Psoas muscle (tissue), 8 donors: ENCODE measurements at places on chromosomes 1 and 21. TPM values are rescaled to one million over a fixed set of nuclear protein-coding genes. Genes with fewer than 3 reads are reported as not detected.
A peak's percentile ranks its signal among the peaks of the same experiment; 100 is the strongest.

- H3K4me1 ChIP-seq = no peaks in the 10 kb centered on the region
- H3K27ac ChIP-seq = no peak overlapping the region
- no peak for DNase-seq
- no peaks in the 10 kb centered on the region for H3K27me3 ChIP-seq
- H3K36me3 ChIP-seq = no peaks in the 10 kb centered on the region
Measured at GRCh38 chr1:69929308-69930057, 275.9 kb downstream of the LRRC40 start.

Gene ANKRD45
- total RNA-seq = not detected

- H3K27ac ChIP-seq = no peak overlapping the region
- no peaks in the 10 kb centered on the region for H3K36me3 ChIP-seq
- no peaks in the 10 kb centered on the region for H3K27me3 ChIP-seq
- no peaks in the 10 kb centered on the region for H3K4me1 ChIP-seq
Measured at GRCh38 chr1:30550365-30551220, 172.8 kb downstream of the MATN1 start.

Gene DNASE2B
- 3.1 TPM for total RNA-seq

- H3K27me3 ChIP-seq = no peaks in the 10 kb centered on the region
- H3K4me1 ChIP-seq = peaks cover 40% of the 10 kb centered on the region
- H3K4me3 ChIP-seq = peak overlapping the region; percentile 71
Measured at GRCh38 chr1:2228694-2229036, 546 bp downstream of the SKI start.

- no peaks in the 10 kb centered on the region for H3K27me3 ChIP-seq
- no peak for DNase-seq
- H3K36me3 ChIP-seq = peaks cover 3% of the 10 kb centered on the region
- H3K27ac ChIP-seq = no peak overlapping the region
Measured at GRCh38 chr1:158095737-158096335, 84.9 kb upstream of the CD1D start.

Gene EVA1C
- 10.7 TPM for total RNA-seq

DNA sequence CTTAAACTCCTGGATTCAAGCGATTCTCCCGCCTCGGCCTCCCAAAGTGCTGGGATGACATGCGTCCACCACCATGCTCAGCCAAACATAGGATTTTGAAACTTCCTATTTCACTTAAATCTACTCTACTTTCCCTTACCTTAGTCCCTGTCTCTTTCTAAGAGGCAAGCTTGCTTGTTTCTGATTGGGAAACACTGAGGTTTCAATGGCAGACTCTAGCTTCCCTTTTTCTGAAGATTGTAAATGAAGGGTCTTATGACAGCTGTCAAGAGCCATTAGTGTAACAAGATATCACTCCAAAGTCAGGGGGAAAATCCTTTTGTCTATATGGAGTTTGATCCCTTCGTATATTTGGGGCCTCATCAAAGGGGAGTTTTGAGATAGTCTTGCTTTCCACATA lies 23.5 kb upstream of the LMO4 start:
- no peaks in the 10 kb centered on the region for H3K27me3 ChIP-seq
- H3K36me3 ChIP-seq = no peaks in the 10 kb centered on the region
- H3K4me1 ChIP-seq = no peaks in the 10 kb centered on the region
- no peak for DNase-seq

DNA sequence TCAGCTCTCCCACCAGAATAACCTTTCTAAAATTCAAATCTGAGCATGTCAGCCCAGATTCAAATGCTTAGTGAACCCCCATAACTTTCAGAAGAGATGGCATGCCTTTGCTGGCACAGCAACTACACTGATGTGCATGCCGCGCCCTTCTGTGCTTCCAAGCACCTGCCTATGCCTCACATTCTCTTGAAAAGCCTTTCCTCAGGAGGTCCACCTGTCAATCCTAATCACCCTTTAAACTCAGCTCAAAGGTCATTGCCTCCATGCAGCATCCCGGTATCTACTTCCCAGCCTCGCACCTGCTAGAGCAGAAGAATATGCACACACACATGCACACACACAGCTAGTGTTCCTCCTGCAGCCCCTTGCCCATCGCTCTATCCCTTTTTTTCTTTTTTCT lies 5.2 kb upstream of the S100A2 start:
- H3K36me3 ChIP-seq = no peaks in the 10 kb centered on the region
- DNase-seq = no peak
- H3K27me3 ChIP-seq = no peaks in the 10 kb centered on the region
- no peak overlapping the region for H3K27ac ChIP-seq
- H3K4me1 ChIP-seq = peaks cover 39% of the 10 kb centered on the region

- H3K36me3 ChIP-seq = no peaks in the 10 kb centered on the region
- DNase-seq = no peak
- no peak overlapping the region for H3K4me3 ChIP-seq
- H3K4me1 ChIP-seq = no peaks in the 10 kb centered on the region
Measured at GRCh38 chr1:240310226-240310925, 218.7 kb downstream of the FMN2 start.

DNA sequence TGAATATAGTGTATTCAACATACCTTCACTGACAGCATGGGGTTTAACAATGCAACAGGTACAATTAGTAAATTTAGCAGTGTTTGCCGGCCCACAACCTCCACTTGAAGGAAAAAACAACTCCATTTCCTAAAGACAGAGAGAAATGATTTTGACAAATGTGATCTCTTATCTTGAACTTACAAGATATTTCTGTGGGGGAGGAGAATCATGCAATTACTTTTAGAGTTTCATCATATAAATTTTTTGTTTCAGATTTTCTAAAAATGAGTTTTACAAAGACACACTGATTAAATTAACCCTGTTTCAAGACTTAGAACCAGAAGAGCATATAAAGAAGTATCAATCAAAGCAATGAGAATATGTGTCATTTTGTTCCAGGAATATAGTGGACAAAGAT lies 80.3 kb downstream of the NME7 start:
- no peak overlapping the region for H3K27ac ChIP-seq
- H3K27me3 ChIP-seq = no peaks in the 10 kb centered on the region
- no peak overlapping the region for H3K4me3 ChIP-seq
- DNase-seq = no peak

Gene KISS1
- total RNA-seq = not detected

DNA sequence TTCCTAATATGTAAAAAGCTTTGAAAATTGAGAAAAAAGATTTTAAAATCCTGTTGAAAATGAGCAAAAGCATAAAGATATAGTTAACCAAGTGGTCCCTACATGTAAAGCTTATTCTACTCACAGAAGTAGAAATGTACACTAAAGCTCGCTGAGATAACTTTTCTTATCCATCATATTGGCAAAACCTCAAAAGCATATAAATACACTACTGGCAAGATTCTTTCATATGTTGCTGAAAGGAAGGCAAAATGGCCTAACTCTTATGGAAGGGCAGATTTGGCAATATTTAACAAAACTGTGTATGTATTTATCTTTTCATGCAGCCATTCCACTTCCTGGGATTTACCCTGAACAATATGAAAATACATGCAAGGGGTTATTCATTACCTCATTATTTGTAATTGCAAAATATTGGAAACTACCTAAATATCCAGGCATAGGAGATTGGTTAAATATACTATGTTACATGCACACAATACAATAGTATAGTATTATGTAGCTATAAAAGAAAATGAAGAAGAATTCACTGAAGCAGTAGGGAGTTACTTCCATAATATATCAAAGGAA lies 43.2 kb upstream of the LYPLAL1 start:
- H3K4me1 ChIP-seq = peaks cover 11% of the 10 kb centered on the region
- H3K4me3 ChIP-seq = no peak overlapping the region
- DNase-seq = no peak
- no peaks in the 10 kb centered on the region for H3K27me3 ChIP-seq
- H3K36me3 ChIP-seq = no peaks in the 10 kb centered on the region

Gene SUSD4
- total RNA-seq = 0.15 TPM

DNA sequence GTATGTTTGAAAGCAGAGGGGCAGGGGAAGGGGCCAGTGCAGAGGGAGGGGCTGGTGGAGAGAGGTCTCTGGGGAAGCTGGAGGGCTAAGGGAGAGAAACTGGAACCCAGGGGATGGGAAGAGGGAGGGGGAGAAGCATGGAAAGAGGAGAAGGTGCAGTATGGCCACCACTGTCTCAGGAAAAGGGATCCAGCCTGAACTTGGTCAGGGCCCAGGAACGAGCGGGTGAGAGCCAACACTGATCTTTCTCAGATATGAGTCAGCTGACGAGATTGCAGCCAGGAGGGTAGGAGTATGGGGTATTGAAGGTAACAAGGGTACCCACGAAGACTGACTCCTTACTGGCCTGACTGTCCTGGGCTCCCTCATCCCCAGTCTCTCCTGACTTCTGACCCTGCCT lies 18.0 kb downstream of the TIE1 start:
- no peaks in the 10 kb centered on the region for H3K36me3 ChIP-seq
- no peaks in the 10 kb centered on the region for H3K27me3 ChIP-seq
- H3K4me1 ChIP-seq = no peaks in the 10 kb centered on the region
- H3K4me3 ChIP-seq = no peak overlapping the region
- DNase-seq = no peak
- H3K27ac ChIP-seq = no peak overlapping the region

Gene EPHB2
- 2.1 TPM for total RNA-seq

DNA sequence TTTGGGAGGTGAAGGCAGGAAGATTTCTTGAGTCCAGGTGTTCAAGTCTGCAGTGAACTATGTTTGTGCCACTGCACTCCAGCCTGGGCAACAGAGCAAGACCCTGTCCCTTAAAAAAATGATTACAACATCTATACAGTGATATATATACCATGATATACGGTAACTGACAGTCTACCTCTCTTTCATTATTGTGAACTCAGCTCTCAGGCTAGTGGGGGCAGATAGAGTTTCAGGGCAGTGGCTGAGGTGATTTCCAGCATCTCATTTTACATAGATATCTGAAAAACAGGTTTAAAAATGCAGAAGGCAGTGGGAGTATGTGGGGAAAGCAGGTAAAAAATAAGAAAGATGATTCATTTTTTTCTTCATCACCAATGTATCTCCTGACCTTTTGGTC lies 8.1 kb upstream of the NTNG1 start:
- no peak for DNase-seq
- H3K4me1 ChIP-seq = no peaks in the 10 kb centered on the region
- H3K27me3 ChIP-seq = peaks cover 11% of the 10 kb centered on the region

Gene GOLPH3L
- total RNA-seq = 12.0 TPM

DNA sequence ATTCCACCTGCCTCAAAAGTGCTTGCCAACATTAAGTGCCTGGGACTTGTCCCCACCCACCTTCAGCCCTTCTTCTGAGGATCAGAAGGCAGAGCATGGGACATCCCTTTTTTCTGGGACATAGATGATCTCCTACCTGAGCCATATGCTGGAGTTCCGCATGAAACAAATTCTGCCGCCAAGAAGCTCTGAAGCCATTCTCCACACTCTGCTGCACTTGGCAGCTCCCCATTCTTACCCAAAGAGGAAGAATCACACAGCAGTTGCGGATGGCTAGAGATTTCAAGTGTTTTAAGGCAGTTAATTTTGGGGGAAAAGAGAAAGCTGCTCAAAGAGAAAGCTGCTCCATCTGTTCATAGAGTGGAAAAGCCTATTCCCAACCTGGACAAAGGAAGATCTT lies 197.3 kb upstream of the COA6 start:
- no peaks in the 10 kb centered on the region for H3K27me3 ChIP-seq
- no peak overlapping the region for H3K4me3 ChIP-seq
- H3K4me1 ChIP-seq = no peaks in the 10 kb centered on the region
- no peak for DNase-seq

DNA sequence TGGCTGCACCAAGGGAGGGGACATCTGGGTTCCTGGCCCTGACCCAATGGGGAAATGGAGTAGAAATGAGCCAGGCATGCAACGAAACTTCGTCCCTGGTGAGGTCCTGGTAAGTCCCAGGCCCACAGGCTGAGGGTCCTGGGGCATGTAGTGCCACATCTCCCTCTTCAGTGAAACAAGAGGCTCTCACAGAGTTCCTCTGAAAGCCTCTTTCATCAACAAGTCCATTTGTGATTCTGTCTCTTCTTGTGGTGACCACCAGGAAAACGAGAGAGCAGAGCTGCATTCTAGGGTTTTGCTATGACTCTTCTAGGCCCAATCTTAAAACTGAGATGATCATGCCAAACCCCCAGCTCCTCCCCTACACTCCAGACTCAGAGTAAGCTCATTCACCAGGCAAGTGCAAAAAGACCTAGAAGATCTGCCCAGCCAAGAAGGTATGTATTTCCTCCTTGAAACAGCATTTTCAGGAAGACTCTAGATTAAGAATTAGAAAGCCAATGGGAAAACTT lies 24.3 kb upstream of the RNF220 start:
- H3K4me1 ChIP-seq = no peaks in the 10 kb centered on the region
- H3K4me3 ChIP-seq = no peak overlapping the region
- no peak for DNase-seq
- no peaks in the 10 kb centered on the region for H3K27me3 ChIP-seq
- H3K27ac ChIP-seq = no peak overlapping the region
- no peaks in the 10 kb centered on the region for H3K36me3 ChIP-seq

DNA sequence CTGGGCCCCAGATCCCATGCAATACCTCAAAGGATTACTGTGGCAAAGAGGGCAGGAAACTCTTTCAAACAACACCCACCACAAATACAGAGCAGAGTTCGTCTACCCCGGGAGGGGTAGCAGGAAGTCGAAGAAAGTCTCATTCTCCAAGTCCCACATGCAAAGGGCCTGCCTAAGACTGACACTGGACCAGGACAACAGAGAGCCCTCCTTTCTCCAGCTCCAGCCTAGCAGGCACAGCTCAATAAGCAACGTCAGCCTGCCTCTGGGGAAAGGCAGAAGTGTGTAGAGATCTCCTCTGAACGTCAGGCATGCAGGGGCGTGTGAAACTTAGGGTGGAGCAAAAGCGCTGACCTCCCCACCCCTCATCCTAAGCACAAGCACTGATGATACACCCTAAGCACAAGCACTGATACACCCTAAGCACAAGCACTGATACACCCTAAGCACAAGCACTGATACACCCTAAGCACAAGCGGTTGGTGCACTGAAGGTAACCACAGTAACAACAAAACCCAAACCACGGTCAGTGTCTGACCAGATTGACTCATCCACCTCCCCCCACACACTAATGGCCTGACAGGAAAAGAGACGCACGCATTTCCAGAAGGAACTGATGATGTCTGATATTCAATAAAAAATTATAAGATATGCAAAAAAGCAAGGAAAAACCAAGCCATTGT lies 1.3 kb downstream of the KRTAP12-3 start:
- H3K27me3 ChIP-seq = peaks cover 2% of the 10 kb centered on the region
- H3K4me3 ChIP-seq = no peak overlapping the region
- H3K27ac ChIP-seq = no peak overlapping the region
- H3K4me1 ChIP-seq = no peaks in the 10 kb centered on the region
- H3K36me3 ChIP-seq = no peaks in the 10 kb centered on the region

GRCh38 chr1:64077281-64077940 lies 126.0 kb upstream of the UBE2U start:
- no peak for DNase-seq
- H3K27me3 ChIP-seq = no peaks in the 10 kb centered on the region
- H3K4me3 ChIP-seq = no peak overlapping the region

Gene TMCO2
- not detected for total RNA-seq

GRCh38 chr21:14988760-14989159 lies 76.0 kb downstream of the NRIP1 start:
- no peaks in the 10 kb centered on the region for H3K36me3 ChIP-seq
- no peaks in the 10 kb centered on the region for H3K27me3 ChIP-seq
- no peak overlapping the region for H3K4me3 ChIP-seq
- H3K27ac ChIP-seq = no peak overlapping the region

- H3K36me3 ChIP-seq = no peaks in the 10 kb centered on the region
- DNase-seq = no peak
- H3K27me3 ChIP-seq = no peaks in the 10 kb centered on the region
- no peak overlapping the region for H3K4me3 ChIP-seq
Measured at GRCh38 chr1:85116856-85117255, 68.6 kb upstream of the MCOLN3 start.
